ENCODE measurements at places on chromosomes 16 and 17. TPM values are rescaled to one million over a fixed set of nuclear protein-coding genes. Genes with fewer than 3 reads are reported as not detected.

The ABCA9 gene
- total RNA-seq = 0.23 TPM

The WNT9B gene
- total RNA-seq = not detected

The TBC1D3K gene
- total RNA-seq = not detected

The MYO15A gene
- total RNA-seq = 0.27 TPM

The CAVIN1 gene
- 257 TPM for total RNA-seq

The MILR1 gene
- total RNA-seq = 1.5 TPM

The PYDC1 gene
- not detected for total RNA-seq

Measured in A375 (cell line).